GOT3 (cell line): ENCODE measurements at places on chromosomes 7 and 10.

DNA sequence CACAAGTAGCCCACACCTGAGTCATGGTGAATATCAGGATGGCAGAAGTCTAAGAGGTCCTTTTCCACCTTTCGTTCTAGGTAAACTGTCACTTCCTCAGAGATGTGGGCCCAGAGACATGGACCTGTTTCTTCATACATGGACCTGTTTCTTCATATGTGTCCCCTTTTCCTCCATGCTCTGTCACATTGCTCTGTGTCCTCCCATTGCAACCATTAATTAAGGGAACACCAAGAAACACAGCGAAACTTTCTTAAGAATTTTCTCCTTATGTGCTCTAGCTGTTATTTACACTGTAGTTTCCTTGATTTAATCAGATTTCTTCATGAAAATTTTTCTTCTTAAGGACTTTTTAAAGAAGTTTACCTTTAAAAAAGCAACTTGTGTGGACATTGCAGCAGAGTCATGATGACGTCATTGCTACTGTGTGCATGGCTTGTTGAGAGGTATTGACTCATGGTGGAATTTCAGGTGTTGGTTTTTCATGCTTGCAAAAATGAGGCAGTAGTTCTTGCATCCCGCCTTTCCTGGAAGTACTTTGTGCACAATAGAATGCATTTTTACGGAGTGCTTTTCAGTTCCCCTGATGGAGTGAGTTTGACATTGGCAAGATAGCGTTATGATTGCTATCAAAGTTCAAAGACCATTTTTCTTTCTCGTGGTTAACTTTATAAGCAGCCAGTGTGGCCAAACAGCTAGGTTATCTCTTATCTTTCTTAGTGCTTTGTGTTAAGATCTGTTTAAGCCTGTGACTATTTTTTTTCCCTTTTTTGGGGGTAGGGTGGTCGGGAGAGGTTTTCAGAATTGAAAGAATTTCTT lies 37.7 kb downstream of the CFAP58 start:
- DNase-seq, result no peak

DNA sequence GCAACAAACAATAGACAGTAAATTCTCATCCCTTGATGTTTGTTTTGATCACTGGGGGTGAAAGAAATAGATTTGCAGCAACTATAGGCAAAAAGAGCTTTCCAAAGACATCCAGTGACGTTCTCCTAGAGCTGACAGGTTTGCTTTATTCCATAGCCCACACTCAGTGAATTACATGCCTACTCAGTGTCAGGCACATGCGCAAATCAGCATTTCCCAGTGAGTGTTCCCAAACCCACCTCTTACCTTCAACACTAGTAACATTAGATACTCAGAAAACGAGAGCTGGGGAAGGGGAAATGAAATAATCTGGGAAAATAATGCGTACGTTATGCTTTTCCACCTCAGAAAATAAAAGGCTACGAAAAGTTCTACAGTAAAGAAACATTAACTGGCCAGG lies 144.1 kb downstream of the CPEB3 start:
- DNase-seq, result no peak

DNA sequence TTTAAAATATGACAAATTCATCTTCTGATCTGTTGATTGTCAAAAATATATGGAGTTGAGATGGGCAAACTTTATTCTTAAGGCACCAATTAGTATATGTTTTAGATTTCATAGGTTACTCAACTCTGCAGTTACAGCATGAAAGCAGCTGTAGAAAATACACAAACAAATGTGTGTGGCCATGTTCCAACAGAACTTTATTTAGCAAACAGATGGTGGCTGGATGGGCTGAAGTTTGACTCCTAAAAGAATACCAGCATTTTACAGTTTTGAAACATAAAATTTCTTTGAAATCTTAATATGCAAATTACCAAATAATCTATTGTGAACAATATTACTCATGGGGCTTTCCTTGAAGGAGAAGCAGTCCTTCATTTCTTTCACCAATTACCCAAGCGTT lies 1206.0 kb upstream of the LRRTM3 start:
- no peak for DNase-seq

GRCh38 chr10:99143011-99143410 lies 92.6 kb downstream of the HPSE2 start:
- no peak for DNase-seq

GRCh38 chr7:101964680-101965452 lies 147.4 kb downstream of the CUX1 start:
- no peak for DNase-seq
